Colonic mucosa (tissue), 4 donors: ENCODE measurements at places on chromosomes 3 and 15. TPM values are rescaled to one million over a fixed set of nuclear protein-coding genes. Genes with fewer than 3 reads are reported as not detected.

SCN11A gene
- total RNA-seq: 0.05 TPM

ITIH4 gene
- 7.3 TPM for total RNA-seq

CLDN18 gene
- total RNA-seq: 0.11 TPM

DNA sequence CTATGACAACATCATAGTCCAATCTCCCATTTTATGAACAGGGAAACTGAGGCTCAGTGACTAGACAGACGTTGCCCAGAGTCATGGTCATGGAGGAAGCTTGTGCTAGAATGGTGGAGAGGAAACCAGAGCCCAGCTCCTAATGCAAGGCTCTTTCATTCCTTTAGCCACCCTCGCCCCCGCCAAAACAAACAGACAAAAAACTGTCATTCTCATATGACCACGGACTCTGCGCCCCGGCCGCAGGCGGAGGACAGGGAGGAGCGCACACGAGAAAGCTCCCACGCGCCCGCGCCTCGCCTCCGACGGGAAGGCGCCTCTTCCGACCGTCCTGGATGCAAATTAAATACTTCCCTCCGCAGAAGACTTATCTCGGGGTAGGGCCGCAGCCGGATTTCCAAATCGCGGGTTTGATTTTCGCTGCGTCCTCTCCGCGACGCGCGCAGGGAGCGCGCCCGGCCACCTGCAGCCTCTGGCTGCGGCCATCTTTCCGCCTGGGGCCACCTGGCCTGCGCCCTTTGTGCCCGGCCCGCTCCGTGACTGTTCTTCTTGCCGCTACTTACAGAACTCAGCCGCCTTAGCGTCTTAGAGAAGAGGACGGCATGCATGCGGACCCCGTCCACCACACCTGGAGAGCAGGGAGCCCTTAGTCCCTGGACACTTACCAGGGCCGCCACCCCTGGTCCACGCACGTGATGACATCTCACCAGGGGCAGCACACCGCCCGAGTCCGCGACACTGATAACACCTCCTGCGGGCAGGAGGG lies 670 bp upstream of the ATP13A3 start:
- peak; percentile 60 for DNase-seq
- peak overlapping the region; percentile 69 for H3K27ac ChIP-seq
- no peaks in the 10 kb centered on the region for H3K27me3 ChIP-seq

DNA sequence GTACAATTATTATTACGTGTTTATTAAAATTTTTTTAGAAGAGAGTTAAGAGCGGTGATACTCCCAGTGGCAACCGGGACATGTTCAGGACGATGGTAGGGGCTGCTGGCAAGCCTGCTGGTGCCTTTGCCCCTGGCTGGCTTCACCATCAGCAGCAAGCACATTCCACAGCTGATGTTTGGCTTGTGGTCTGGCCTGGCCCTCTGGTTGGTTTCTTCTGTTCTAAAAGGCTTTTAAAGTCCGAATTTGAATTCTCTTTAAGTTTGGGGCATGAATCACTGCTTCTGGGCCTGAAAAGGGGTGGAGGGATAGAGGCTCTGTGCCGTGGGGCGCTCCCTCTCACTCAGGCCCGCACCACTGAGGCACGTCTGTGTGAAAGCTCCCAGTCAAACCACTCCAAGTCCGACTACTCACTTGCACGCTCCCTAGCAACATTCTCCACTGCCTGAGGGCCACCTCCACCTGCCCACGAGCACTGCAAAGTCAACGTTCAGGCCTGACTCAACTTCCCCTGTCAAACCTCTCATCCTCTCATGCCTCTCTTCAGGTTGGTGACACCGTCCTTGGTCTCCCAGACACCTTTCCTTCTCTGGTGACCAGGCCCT lies 10.1 kb downstream of the ITGA11 start:
- no peaks in the 10 kb centered on the region for H3K36me3 ChIP-seq
- DNase-seq: no peak
- no peak overlapping the region for H3K27ac ChIP-seq
- H3K4me1 ChIP-seq: no peaks in the 10 kb centered on the region
- no peak overlapping the region for H3K4me3 ChIP-seq

GRCh38 chr15:66369773-66370651 lies 13.5 kb upstream of the TIPIN start:
- no peaks in the 10 kb centered on the region for H3K36me3 ChIP-seq
- H3K27ac ChIP-seq: peak overlapping the region; percentile 78
- H3K27me3 ChIP-seq: no peaks in the 10 kb centered on the region
- H3K4me1 ChIP-seq: no peaks in the 10 kb centered on the region
- H3K4me3 ChIP-seq: peak overlapping the region; percentile 23
- no peak for DNase-seq

DNA sequence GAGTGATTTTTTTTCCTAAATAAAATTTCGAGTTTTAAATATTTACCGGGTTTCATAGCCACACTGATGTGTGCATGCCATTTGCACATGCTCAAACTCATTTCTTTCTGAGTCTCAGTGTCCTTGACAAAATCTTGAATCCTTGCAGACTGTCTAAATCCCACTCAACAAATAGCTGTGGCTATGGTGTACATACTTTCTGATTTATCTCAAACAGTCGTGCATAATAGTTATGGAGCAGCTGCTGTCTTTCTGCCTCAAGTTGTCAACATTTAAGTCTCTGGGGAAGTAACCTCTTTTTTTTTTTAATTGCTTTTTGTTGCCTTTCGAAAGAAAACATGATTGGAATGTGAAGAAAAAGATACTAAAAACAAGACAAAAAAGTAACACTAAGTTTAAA lies 52.8 kb upstream of the UTS2B start:
- no peak for DNase-seq
- no peaks in the 10 kb centered on the region for H3K4me1 ChIP-seq
- H3K36me3 ChIP-seq: peaks cover 4% of the 10 kb centered on the region
- H3K27me3 ChIP-seq: no peaks in the 10 kb centered on the region

DNA sequence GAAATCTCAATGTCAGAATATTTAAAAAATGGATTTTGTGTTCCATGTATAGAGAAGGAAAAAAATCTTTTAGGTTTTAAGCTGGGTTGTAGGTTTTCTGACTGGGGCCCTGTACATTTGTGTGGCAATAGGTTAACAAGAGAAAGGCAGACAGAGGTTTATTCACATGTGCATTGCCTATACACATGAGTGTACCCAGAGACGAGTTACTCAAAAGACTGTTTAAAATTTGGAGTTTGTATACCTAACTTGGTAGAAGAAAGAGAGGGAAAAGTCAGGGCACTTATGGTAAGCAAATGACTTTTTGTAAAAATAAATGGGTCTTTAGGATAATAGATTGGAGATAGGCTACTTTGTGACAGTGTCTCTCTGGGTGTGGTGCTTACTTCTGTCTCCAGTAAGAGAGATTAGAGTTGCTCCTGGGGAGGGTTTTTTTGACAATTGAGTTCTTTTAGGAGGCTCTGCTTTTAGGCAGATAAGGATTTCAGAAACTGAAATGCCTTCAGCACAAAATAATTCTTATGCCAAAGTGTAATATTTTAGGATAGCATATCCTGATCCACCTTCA lies 225.2 kb downstream of the TCF12 start:
- H3K36me3 ChIP-seq: no peaks in the 10 kb centered on the region
- H3K27me3 ChIP-seq: no peaks in the 10 kb centered on the region
- H3K27ac ChIP-seq: no peak overlapping the region
- peaks cover 3% of the 10 kb centered on the region for H3K4me1 ChIP-seq
- DNase-seq: no peak

DNA sequence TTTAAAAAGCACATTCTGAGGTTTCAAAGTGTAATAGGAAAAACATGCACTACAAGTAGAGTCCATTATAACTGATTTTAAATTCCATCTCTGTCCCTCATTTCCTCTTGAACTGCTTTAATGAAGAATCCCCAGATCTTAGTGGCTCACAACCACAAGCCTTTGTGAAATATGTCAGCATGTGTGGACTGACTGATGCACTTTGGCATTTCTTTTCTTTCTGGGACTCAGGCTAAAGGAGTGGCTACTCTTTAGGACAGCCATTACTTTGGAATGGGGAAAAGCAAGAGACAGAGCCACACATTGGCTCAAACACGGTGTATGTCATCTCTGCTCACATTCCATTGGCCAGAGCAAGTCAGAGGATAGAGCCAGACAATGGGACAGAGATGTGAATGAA lies 139.6 kb downstream of the GRM7 start:
- H3K4me1 ChIP-seq: no peaks in the 10 kb centered on the region
- no peak for DNase-seq
- no peaks in the 10 kb centered on the region for H3K27me3 ChIP-seq
- no peak overlapping the region for H3K4me3 ChIP-seq

- no peak overlapping the region for H3K4me3 ChIP-seq
- no peak for DNase-seq
- H3K27me3 ChIP-seq: no peaks in the 10 kb centered on the region
- H3K4me1 ChIP-seq: no peaks in the 10 kb centered on the region
- no peaks in the 10 kb centered on the region for H3K36me3 ChIP-seq
- no peak overlapping the region for H3K27ac ChIP-seq
These were observed 62.1 kb downstream of the LRRC49 start for GRCh38 chr15:70954733-70955132.

DNA sequence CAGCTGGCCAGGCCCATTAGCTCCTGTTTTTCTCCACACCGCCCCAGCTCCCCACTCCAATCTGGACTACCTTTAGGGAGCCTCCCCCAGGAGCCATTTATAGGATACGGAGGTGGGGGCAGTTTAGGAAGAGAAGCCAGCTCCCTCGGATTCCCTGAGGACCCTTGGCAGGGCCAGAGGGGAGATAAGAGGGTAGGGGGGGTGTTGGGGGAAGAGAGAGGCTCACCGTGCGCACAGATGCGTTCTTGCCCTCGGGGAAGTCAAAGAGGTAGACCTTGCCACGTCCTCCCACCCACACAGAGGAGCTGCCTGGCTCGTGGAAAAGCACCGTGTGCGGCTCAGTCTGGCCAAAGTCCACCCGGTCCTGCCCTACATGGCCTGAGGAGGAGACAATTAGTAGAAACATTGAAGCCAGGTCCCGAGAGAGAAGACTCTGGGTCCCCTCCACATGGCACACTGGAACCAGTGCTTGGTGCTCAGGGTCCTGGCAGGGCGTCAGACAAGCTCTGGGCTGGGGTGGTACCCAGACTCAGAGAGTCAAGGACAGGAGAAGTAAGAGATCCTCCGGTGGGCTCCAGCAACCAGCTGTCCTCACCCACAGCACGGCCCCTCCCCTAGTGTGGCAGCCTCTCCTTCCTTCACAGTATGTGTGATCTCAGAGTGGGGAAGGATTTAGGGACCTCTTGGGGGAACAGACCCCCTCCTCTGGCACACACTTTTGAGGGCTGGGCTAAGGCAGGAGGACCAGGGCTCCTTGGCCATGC lies 15.0 kb downstream of the SEMA7A start:
- no peak overlapping the region for H3K27ac ChIP-seq

DNA sequence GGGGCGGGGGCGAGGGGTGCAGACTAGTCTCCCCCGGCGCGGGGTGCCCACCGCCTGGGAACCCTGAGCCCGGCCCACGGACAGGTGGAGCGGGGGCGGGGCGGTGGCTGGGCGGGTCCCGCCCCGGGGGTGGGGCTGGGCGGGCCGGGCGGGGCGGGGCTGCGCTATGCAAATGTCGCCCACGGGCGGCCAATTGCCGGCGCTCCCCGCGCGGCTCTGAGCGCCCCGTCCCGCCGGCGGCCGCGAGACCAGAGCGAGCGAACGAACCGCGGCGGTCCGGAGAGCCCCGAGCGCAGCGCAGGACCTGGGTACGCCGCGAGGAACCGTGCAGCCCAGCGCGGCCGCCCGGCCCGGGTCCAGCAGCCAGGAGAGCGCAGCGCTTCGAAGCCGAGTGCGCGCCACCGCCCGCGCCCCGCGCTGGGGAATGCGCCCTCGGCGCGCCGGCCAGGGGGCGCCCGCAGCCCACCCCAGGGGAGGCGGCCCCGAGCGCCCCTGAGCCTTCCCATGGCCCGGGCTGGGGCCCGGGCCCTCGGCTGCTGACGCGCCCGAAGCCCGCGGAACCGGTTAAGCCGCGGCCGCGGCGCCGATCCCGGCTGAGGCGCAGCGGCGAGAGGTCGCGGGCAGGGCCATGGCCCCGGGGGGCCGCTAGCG lies at the start of gene SEMA3F:
Gene SEMA3F (plus strand): TSS at position 485 of the 651 bp plus-strand sequence. CDS start 4,299 bp downstream, outside the sequence.
- peak within 1 kb of the TSS; percentile 50 for H3K4me3 ChIP-seq
- DNase-seq: peak; percentile 72
- H3K4me1 ChIP-seq: peaks cover 5% of the 10 kb centered on the region
- no peaks in the 10 kb centered on the region for H3K36me3 ChIP-seq
- H3K27ac ChIP-seq: peak within 1 kb of the TSS; percentile 60

DNA sequence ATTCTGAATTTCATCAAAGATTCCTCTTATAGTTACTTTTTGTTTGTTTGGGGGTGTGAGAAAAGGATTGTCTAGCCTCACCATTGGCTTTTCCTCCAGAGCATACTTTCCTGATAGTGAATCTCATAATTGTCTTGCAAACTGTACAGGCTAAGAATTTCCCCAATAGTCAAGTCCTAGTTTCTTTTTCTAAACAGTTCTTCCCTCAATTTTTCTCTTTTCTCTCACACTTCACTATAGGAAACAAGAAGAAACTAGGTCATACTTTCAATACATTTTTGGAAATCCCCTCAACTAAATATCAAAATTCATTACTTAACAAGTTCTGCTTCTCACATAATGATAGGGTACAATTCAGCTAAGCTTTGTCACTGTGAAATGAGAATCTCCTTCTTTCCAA lies 241.9 kb downstream of the IL20RB start:
- H3K4me1 ChIP-seq: no peaks in the 10 kb centered on the region
- DNase-seq: no peak
- no peak overlapping the region for H3K4me3 ChIP-seq
- H3K27ac ChIP-seq: no peak overlapping the region

DNA sequence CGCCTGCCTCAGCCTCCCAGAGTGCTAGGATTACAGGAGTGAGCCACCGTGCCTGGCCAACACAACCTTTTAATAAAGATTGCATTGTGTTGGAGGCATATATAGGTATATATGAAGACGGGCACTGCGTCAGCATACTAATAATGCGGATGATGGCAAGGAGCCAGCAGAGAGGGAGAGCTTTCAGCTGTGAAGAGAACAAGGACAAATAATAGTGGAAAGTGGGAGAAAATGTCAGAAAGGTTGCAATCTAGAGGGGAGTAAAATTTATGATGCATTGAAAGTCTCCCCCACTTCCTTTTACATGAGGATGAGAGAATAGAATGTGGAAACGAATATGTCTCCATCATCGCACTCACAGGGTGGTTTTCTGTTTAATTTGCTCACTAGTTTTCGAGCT lies 170.5 kb upstream of the TBL1XR1 start:
- no peaks in the 10 kb centered on the region for H3K36me3 ChIP-seq
- DNase-seq: no peak
- H3K4me3 ChIP-seq: no peak overlapping the region

- no peak for DNase-seq
- H3K4me1 ChIP-seq: no peaks in the 10 kb centered on the region
- H3K4me3 ChIP-seq: no peak overlapping the region
- no peaks in the 10 kb centered on the region for H3K36me3 ChIP-seq
- no peak overlapping the region for H3K27ac ChIP-seq
These were observed 72.7 kb downstream of the NUP210 start for GRCh38 chr3:13347390-13347950.

- no peak overlapping the region for H3K27ac ChIP-seq
- H3K36me3 ChIP-seq: no peaks in the 10 kb centered on the region
- no peaks in the 10 kb centered on the region for H3K4me1 ChIP-seq
- no peak for DNase-seq
- no peaks in the 10 kb centered on the region for H3K27me3 ChIP-seq
These were observed 200.3 kb upstream of the ICE2 start for GRCh38 chr15:60679256-60679655.

- H3K4me3 ChIP-seq: no peak overlapping the region
- no peaks in the 10 kb centered on the region for H3K27me3 ChIP-seq
- no peaks in the 10 kb centered on the region for H3K36me3 ChIP-seq
- DNase-seq: no peak
- H3K27ac ChIP-seq: no peak overlapping the region
These were observed 35.9 kb downstream of the ITPR1 start for GRCh38 chr3:4528819-4529600.
